ENCODE measurements at places on chromosomes 2 and 18.

DNA sequence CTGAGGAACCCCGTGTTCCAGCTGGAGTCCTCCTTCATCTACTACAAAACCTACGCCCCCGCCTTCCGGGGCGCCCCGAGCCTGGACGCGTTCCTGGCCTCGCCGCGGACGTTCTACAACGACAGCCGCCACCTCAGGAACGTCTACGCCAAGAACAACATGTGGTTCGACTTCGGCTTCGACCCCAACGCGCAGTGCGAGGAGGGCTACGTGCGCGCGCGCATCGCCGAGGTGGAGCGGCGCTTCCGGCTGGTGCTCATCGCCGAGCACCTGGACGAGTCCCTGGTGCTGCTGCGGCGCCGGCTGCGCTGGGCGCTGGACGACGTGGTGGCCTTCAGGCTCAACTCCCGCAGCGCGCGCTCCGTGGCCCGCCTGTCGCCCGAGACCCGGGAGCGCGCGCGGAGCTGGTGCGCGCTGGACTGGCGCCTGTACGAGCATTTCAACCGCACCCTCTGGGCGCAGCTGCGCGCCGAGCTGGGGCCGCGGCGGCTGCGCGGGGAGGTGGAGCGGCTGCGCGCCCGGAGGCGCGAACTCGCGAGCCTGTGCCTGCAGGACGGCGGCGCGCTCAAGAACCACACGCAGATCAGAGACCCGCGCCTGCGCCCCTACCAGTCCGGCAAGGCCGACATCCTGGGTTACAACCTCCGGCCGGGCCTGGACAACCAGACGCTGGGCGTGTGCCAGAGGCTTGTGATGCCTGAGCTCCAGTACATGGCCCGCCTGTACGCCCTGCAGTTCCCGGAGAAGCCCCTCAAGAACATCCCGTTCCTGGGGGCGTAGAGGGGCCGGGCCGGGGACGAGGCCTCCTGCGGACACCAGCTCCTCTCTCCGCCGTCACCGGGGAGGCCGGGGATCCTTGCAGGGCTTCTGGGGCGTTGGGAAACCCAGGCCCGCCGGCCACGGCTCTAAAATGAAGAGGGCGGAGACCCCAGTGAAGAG, 5.3 kb upstream of the NEU4 start:
- no peak for DNase-seq

GRCh38 chr2:132668987-132669907, 758 bp downstream of the LYPD1 start:
- DNase-seq: no peak

GRCh38 chr2:60867848-60868247, 13.5 kb upstream of the REL start:
- DNase-seq: no peak

DNA sequence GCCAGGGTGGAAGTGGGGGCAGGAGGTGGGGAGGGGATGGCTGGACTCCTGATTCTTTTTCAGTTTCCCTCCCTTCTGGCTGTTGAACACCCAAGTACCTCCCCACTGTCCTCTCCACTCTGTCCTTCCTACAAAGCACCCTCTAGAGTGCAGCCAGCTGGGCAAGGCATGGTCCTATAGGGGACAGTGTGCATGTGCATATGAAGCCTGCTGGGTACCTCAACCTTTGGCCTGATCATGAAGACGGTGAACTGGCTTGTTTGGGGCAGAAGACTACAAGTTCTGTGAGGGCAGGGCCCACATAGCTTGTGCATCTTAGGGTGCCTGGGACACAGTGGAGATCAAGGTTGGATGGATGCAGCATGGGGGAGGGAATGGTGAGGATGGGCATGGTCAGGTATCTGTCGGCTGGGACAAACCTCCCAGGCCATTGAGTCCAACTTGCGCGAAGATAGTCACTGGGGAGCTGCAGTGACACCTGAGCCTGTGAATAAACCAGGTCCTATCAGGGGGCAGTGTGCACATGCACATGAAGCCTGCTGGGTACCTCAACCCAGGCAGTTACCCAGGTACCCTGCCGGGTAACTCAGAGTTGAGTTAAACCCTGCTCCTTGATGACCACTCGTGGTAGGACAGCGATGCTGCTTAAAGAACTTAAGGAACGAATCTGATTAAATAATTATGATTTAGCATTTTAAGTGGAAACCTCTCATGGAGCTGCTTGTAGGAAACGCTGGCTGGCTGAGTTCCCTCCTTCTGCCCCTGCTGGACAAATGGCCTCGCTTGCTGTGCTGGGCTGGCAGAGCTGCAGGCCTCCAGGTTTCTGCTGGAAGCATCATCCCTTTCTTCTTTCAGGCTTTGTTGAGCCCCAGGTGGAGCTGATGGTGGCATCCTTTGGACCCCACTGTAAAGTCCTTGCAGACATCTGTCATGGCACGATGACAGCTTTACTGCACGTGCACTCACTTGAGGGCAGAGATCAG, 84.0 kb downstream of the POLR1A start:
- DNase-seq: no peak

DNA sequence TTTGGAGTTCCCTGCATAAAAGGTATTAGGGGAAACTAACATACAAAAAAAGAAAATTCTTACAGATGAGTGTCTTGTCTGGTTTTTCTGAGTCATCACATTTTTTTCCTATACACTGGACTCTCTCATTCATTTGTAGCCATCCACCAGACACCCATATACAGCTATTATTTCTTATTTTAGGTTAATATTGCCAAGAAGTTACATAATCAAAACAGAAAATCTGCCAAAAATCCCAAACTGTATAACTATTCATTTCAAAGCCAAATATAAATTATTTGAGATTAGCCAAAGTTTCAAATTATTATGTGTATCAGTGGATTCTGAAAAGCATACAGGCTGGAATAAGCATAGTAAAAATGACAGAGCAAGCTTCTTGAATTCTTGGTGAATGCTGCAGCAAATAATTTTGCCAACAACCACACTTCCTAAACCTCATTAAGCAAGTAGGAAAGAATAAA, 191.2 kb downstream of the NCKAP5 start:
- DNase-seq: no peak

GRCh38 chr18:23532848-23533247, 29.5 kb downstream of the RMC1 start:
- no peak for DNase-seq

DNA sequence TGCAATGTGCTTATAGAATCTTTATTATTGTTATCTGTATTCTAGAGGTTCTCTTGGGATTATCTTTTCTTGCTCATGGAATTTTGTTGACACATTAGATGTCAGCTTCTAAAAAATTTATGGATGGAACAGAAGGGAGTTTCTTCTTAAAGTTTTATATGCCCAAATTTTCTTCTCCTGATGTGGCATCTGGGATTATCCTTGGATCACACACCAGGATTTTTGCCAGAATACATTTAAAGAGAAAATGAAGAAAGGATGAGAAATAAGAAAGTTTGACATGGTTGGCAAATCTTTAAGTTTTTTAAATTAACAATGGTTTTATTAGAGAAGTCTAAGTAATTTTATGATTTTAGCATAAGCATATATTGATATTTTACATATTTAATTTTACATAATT, 706.7 kb upstream of the TMEFF2 start:
- DNase-seq: no peak

DNA sequence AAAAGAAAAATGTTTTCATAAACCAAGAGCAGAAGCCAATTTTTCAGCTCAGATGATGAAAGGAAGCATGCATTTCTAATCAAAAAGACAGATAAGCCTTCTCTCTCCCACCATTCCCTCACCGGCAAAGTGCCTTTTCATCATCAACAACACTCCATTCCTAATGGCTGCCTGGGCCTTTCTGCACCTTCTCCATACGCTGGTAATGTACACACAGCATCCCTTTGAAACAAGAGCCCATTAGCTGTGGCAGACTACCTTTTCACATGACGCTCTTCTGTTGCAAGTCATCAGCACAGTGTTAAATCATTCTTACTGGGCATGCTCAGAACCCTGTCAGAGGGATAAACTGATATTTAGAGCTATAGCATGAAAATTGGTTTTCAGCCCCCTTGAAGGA, 408.9 kb downstream of the MEIS1 start:
- no peak for DNase-seq

- DNase-seq: no peak
These were observed 1.5 kb downstream of the CD207 start for GRCh38 chr2:70834106-70834505.

DNA sequence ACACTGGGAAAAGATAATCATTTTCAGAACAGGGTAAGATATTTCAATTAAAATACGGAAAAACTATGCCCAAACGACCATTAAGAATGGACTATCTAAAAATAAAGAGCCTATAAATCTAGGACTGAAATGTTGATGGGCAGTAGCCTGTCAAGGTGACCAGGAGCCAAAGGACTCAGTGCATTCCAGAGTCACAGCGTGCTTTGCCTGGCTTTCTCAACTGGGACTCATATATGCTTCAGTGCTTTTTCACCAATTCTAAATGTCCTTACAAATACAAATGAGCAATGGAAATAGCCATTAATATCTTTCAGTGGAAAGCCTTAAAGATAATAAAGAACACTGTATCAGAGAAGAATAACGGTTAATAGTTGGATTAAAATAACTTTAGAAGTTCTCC, 35.4 kb downstream of the PREPL start:
- DNase-seq: no peak

GRCh38 chr2:138960191-138960590, 180.0 kb upstream of the NXPH2 start:
- DNase-seq: no peak

DNA sequence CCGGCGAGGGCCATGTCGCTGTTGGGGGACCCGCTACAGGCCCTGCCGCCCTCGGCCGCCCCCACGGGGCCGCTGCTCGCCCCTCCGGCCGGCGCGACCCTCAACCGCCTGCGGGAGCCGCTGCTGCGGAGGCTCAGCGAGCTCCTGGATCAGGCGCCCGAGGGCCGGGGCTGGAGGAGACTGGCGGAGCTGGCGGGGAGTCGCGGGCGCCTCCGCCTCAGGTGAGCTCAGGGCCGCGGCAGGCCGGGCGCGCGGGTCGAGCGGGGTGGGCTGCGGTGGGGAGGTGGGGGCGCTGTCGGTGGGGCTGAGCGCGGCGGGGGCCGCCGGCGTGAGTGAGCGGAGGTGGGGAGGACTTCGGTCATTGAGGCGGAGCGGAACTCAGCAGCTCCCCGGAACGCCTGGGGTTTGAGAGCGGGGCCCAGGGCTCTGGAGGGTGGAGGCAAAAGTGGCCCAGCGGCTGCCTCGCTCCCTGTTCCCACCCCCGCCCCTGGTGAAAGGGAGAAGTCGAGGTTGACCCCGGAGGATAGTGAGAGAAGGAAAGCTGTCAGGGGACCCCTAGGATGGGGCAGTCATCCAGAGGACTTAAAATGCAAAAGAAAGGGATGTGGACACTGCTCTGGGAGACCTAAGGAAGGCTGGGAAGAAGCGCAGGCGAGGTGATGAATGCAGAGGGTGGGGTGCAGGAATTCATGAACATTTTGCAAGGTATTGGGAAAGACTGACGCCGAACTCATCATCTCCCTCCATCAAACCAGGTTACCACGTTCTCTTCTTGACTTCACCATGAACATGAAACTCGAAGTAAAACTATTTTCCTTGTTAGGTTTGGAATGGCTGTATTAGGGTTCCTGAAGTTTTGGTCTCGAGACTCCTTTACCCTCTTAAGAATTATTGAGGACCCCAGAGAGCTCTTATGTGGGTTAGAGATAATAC, 633 bp downstream of the MALT1 start:
- DNase-seq: peak; percentile 48

DNA sequence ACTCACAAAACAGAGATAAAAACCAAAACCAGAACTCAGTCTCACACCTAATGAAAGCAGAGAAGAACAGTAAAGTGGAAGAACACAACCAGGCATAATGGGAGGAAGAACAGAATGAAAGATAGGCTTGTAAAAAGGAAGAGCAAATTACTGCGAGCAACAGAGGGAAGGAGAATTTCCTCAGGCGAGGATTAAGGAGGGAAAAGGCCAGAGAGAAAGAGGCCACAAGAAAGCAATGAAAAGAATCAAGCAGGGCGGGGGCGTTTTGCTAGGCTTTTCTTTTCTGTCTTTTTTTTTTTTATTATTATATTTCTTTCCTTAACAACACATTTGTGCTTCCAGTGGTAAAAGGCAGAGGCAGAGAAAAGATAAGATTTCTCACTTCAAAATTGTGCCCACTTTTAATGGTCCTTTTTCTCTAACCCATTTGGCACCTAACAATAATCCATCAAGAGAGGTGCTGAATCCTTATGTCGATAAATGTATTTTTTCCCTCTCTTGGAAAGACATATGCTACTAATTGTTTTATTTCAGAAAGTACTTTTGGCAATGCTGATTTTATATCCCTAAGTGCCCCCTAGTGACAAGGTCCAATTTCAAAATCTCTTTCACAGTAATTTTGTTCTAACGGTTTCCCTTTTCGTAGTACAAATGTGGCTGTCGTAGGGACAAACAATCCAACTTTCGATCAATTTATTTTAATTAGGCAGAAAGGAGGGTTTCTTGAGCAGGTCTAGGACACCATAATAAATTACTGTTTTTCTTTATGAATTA, 138.7 kb upstream of the AQP4 start:
- DNase-seq: no peak

GRCh38 chr18:32093523-32093922, 1.8 kb downstream of the RNF138 start:
- DNase-seq: no peak

DNA sequence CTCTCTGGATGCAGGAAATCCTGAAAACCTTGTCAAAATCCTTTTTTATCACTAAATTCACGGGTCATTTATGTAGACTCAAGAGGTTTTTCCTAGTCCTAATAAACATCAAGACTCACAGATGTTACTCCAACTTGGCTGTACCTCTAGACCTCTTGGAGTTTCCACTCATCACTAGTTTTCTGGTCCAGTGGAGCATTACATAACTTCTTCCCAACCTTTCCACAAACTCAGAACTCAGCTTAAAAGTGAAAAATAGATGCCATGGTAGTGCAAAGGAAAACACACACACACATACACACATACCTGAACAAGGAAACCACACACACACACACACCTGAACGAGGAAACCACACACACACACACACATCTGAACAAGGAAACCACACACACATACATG, 807.2 kb downstream of the LRP1B start:
- DNase-seq: no peak

- DNase-seq: no peak
These were observed 87.6 kb downstream of the SEMA4F start for GRCh38 chr2:74741629-74742028.

- no peak for DNase-seq
These were observed 279.9 kb upstream of the NCKAP5 start for GRCh38 chr2:133848111-133848649.

- no peak for DNase-seq
These were observed 166.6 kb downstream of the TNS1 start for GRCh38 chr2:217835931-217836891.

- no peak for DNase-seq
These were observed 264.4 kb downstream of the AFF3 start for GRCh38 chr2:99877963-99878362.

- DNase-seq: no peak
These were observed 782.6 kb downstream of the MBD2 start for GRCh38 chr18:53441761-53442414.

- peak; percentile 44 for DNase-seq
These were observed 7.6 kb downstream of the ZFP36L2 start for GRCh38 chr2:43218702-43219382.

- DNase-seq: no peak
These were observed 165.2 kb upstream of the MYO3B start for GRCh38 chr2:170012773-170013172.

DNA sequence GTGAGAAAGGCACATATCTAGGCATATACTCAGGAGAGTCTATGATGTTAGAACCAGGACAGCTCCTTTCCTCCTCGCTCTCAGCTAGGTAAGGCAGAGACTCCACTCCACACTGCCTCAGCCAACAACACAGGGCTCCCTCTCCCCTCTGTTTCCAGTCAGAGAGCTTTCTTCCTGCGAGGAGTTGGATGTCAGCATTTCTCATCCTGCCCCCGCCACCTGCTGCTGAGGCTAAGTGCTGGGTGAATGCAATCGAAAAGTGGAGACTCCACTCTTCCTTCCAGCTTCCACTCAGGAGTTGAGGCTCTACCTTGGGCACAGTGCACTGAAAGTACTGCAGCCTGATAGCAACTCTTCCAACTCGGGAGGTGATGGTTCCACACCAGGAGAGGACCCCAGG, 177.2 kb upstream of the RAB6C start:
- DNase-seq: no peak
